ENCODE measurements at places on chromosomes 7 and 10.

- no peak for DNase-seq
Observed at GRCh38 chr10:69459101-69459790, 8.0 kb downstream of the TSPAN15 start.

GRCh38 chr7:105257338-105257737 lies 131.4 kb downstream of the SRPK2 start:
- no peak for DNase-seq

DNA sequence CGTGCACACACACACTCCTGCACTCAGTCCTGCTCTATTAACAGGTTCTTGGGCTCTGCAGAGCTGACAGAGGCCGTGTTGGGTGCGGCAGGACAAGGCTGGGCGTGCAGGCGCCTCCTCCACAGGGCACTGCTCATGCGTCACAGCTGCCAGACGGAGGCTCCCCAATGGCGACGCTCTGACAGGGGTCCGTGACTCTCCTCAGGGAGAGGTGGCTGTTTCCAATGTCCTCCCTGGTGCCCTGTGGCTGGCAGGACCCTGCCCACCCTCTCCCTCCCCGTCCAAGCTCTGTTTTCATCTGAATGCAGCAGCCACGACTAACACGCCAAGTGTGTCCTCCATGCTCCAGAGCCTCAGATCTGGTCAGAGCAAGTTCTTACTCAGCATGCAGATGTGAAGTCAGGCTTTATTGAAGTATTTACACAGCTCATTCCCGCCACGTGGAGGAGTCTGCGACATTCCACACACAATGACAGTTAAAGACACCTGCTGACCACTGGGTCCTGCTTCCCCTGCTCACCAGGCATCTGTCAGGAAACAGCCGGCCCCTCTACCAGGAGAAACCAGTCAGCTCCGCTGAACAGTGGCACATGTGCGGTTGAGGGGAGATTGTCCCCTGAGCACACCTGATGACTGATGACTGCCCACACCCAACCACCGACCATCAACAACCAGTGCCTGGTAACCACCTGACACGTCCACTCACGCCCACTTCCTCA lies 116.7 kb downstream of the VIPR2 start:
- DNase-seq = no peak

DNA sequence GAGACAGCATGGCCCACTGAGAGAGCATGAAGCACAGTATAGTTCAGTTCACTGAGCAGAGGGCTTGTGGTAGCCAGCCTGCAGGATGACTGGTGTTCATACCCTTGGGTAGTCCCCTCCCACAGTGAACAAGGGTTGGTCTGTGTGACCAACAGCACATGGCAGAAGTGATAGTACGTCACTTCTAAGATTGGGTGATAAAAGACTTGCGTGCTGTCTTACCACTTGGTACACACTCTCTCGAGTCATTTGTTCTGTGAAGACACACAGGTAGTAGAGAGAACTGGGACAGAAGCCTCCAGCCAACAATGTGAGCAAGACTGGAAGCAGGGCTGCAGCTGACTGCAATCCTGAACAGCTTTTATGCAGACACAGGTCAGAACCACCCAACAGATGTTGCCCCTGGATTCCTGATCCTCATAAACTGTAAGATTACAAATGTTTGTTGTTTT lies 14.6 kb downstream of the EPC1 start:
- no peak for DNase-seq

DNA sequence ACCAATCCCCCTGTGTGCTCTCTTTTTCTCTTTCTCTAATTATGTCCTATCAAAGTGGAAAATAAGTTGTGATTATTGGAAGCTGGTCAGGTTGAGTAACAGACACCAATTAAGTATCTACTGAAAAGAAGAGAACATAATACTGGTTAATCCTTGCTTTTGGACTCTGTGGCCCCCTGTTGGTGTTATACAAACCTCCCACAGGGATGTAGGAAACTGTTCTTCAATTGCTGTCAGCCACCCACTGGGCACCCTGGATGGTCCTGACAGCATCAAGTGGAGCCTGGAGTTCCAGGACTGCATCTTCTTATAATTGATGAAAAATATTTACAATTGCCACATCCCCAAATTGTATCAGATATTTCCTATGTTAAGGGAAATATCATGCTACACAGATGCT lies 939.7 kb downstream of the KCNMA1 start:
- DNase-seq = no peak
